ENCODE measurements at places on chromosomes 12 and 14. TPM values are rescaled to one million over a fixed set of nuclear protein-coding genes. Genes with fewer than 3 reads are reported as not detected.

The PLEKHH1 gene
- total RNA-seq = 7.3 TPM

The ETFBKMT gene
- total RNA-seq = 4.3 TPM

The PMCH gene
- total RNA-seq = not detected

The LPAR5 gene
- total RNA-seq = 0.17 TPM

The AVPR1A gene
- 0.05 TPM for total RNA-seq

- no peak for DNase-seq
Observed at GRCh38 chr12:19211802-19212201, 82.3 kb downstream of the PLEKHA5 start.

DNA sequence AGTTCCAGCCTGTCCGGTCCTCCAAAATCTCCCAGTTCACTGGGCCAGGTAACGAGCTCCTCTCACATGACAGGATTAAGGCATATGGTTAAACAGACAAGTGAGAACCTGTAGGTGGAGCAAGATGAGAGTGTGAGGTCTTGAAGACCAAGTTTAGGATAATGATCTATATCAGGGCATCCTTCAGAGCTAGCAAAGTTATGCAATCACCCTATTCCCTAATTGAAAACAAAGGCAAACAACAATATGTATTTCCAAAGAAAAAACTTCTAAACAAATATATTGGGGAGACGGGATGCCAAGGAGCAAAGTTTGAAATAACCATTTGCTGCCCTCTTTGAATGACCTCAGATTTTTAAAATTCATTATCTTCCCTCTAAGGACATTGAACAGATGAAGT, 571.2 kb downstream of the BCL11B start:
- DNase-seq = no peak

DNA sequence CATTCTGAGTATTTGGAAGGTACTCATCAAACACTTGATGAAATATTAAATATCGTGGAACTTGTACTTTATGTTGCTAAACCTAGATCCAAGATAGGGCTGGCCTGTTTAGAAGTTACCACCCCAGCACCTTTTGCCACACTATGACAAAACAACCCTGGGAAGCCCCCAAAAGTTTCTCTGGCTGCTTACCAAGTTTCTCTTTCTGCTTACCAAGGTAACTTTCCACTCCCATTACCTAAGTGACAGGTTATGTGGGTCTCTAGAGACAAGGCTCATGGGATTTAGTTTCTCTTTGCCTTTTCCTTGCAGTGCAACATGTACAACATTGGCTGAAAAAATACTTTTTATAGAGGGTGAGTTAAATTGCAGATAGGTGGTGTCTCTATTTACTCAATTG, 28.9 kb upstream of the PPM1A start:
- no peak for DNase-seq
